Spinal cord (tissue), 10 donors: ENCODE measurements at places on chromosomes 6 and 20. TPM values are rescaled to one million over a fixed set of nuclear protein-coding genes. Genes with fewer than 3 reads are reported as not detected.

Gene GID8
- polyA plus RNA-seq, result 46.0 TPM

Gene LAMA4
- polyA plus RNA-seq, result 60.5 TPM

Gene TAB2
- polyA plus RNA-seq, result 69.7 TPM

Gene DSP
- 39.1 TPM for polyA plus RNA-seq

Gene TINAG
- polyA plus RNA-seq, result not detected

Gene GRM1
- polyA plus RNA-seq, result 8.6 TPM
